AG09319 (cell line): ENCODE measurements at places on chromosomes 1 and 21.

DNA sequence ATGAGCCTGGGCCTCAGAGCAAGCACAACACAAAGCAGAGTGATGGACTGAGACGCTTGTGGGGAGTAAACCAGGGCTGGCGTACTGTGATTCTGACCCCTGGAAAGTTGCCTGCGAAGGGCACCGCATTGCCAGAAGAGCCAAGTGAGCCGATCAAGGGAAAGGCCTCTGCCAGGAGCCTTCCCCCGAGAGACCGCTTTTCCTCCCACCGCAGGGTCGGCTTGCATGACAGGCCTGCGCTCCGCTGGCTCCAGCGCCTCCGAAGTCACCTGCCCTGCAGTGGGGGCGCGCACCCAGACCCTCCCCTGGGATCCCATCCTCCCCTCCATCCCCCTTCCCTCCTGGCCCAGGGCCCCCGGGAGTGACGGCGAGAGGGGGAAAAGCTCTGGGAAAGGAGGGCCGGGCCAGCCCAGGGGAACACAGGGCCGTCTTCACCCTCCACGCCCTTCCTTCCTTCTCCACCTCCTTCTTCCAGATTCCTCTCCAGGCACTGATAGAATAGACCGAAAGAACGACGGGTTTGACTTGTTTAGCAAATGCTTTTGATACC, 165.0 kb downstream of the TRIM33 start:
- no peak for DNase-seq

- no peak for DNase-seq
These were observed 141.6 kb upstream of the NBPF11 start for GRCh38 chr1:148293651-148294050.

DNA sequence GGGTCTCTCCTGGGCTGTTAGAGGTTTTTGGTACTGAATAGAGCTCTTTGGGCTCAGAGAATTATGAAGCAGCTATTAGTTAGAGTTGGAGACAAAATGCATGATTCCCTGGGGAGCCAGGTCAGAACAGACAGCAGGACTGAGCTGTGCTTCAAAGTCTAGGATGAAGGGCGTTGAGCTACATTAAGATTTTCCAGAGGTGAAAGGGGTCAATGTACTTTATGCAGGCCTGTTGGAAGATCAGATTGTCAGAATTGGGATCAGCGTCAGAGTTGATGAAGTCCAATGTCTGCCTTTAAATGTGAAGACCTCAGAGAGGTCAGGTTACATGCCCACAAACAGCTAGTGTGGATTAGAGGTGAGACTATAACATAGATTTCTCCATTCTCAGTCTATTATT, 53.8 kb downstream of the RGS5 start:
- no peak for DNase-seq

DNA sequence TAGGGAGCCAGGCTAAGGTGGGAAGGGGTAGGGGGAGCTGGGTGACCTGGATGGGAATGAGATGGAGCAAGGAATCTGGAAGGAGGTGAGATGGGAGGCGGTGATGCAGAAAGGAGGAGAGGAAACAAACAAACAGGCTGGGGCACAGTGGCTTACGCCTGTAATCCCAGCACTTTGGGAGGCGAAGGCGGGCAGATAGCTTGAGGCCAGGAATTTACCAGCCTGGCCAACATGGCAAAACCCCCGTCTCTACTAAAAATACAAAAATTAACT, 10.8 kb downstream of the CRABP2 start:
- no peak for DNase-seq

GRCh38 chr1:18149027-18149641, 41.5 kb downstream of the IGSF21 start:
- no peak for DNase-seq

DNA sequence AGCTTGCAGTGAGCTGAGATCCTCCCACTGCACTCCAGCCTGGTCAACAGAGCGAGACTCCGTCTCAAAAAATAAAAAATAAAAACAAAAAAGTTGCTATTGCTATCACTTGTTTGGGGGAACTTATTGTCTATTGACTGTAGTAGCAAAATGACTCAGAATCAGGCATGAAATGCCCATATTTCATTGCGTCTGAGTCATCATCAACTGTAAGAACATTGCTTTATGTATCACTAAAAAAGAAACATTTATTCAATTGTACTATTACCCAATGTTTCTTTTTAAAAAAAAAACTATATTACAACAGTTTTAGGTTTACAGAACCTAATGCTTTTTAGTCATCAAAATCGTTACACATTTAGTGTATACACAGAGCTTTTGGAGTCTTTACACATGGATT, 91.0 kb upstream of the FMN2 start:
- DNase-seq: peak; percentile 8

GRCh38 chr1:6969106-6969505, 183.9 kb downstream of the CAMTA1 start:
- DNase-seq: no peak

GRCh38 chr1:106534612-106535011, 521.9 kb upstream of the PRMT6 start:
- no peak for DNase-seq

DNA sequence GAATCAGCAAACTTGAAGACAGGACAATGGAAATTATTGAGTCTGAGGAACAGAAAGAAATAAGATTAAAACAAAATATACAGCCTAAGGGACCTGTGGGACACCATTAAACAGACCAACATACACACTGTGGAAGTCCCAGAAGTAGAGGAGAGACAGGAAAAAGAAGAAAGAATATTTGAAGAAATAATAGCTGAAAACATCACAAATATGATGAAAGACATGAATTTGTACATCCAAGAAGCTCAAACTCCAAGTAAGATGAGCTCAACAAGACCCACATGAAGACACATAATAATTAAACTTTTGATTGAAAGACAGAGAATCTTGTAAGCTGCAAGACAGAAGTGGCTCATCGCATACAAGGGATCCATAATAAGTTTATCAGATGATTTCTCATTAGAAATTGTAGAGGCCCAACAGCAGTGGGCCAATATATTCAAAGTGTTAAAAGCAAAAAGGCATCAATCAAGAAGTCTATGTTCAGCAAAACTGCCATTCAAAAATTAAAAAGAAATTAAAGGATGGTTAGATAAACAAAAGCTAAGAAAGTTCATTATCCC, 311.3 kb upstream of the ADGRL2 start:
- no peak for DNase-seq

- no peak for DNase-seq
These were observed 17.3 kb upstream of the TIPRL start for GRCh38 chr1:168161459-168161858.

DNA sequence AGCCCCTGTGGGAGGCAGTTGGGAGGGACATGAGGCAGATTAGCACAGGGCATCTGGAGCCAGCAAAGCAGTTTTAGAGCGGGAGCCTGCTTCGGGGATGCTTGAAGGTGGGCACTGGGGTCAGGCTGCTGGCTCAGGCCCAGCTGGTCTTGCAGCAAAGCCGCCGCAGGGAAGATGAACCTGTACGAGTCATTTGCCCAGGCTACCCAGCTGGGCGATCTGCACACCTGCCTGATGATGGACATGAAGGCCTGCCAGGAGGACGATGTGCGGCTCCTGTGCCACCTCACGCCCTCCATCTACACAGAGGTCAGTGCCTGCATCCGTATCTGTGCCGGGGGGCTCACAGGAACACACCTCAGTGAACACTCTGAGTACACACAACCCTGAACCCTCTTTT, 7.7 kb upstream of the SLC27A3 start:
- no peak for DNase-seq

DNA sequence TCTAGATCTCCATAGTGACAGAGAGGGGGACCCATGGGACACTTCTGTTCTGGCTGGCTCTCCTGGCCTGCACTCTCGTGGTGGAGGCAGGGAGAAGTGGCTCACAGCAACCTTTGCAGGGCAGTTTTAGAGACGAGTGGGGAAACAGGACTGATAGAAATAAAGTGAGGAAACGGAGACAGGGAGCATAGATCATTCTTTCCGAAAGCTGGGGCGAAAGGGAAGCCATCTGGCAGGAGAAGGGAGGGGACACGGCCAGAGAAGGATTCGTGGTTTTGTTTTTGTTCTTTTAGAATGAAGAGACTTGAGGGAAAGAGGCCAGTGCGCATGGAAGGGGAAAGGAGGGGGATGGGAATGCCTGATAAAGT, 3.5 kb downstream of the TIE1 start:
- DNase-seq: no peak

GRCh38 chr1:228938537-228938901, 203.2 kb downstream of the RHOU start:
- no peak for DNase-seq

DNA sequence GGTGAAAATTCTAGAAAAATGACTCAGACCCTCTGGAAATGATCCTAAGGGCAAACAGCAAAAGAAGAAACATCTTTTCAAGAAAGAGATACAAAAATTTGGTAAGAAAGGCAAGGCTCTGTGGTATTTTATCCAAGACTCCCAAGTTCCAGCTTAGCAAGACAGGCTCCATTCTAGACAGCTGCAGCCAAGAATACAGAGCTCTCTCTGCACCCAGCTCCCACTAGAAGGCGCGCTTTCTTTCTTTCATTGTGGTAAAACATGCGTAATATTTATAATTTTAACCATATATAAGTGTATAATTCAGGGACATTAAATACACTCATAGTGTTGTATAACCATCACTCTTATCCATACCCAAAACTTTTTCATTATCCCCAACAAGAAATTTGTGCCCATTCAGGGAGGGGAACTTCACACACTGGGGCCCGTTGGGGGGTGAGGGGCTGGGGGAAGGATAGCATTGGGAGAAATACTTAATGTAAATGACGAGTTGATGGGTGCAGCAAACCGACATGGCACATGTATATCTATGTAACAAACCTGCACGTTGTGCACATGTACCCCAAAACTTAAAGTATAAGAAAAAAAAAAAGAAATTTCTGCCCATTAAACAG, 2.2 kb upstream of the HFM1 start:
- DNase-seq: no peak

- no peak for DNase-seq
These were observed 105.8 kb downstream of the SIK1 start for GRCh38 chr21:43321111-43321510.

- no peak for DNase-seq
These were observed 321.3 kb downstream of the KIF26B start for GRCh38 chr1:245475961-245476516.

- no peak for DNase-seq
These were observed 510 bp upstream of the UBIAD1 start for GRCh38 chr1:11272544-11272831.

DNA sequence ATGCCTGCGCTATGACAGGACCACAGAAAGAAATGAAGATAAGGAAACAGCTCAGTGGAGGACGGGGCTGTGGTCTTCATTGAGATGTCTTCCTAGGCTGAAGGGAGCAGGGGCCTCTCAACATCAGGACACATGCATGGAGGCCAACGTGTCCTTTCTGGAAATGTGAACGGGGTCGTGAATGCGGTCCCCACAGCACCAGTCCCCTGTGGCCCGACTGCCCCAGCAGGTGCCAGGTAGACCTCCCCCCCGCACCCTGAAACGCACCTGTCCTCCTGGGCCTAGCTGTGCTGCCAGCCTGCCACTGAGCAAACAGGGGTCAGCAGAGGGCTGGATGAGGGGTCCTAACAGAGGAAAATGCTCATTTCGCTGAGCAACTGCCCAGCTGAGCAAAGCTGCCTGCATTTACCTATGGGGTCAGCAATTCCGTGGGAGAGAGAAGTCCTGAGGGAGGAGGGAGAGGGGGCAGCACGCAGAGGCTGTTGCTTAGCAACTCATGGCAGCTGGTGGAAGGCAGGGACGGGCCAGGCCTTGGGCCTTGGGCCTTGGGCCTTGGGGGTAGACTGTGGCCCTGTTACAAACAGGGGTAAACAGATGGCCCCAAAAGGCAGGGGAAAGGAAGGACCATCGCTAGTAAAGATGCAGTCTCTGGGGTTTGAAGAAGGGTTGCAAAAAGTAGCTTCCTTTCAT, 77.4 kb downstream of the NPHP4 start:
- no peak for DNase-seq

DNA sequence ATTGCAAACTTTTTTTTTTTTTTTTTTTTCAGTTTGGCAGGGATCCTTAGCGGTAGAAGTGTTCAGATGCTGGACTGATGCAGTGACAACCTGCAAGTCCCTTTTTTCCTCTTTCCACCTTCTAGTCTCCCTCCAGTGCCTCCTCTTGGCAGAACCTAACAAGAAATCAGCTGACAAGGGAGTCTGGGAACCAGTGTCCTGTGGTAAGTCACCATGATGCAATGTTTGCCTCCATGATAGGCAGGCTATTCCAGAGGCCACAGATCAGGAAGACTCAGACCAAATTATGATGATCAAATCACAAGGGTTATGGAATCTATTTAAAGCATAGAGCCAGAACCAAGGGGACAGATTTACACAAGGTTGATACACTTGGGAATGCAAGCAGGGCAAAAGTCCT, 3.0 kb upstream of the CD34 start:
- DNase-seq: no peak

- no peak for DNase-seq
These were observed 19.1 kb downstream of the ZC3H12A start for GRCh38 chr1:37493336-37494098.

- DNase-seq: no peak
These were observed 14.6 kb downstream of the TENT5C start for GRCh38 chr1:117620440-117620839.

DNA sequence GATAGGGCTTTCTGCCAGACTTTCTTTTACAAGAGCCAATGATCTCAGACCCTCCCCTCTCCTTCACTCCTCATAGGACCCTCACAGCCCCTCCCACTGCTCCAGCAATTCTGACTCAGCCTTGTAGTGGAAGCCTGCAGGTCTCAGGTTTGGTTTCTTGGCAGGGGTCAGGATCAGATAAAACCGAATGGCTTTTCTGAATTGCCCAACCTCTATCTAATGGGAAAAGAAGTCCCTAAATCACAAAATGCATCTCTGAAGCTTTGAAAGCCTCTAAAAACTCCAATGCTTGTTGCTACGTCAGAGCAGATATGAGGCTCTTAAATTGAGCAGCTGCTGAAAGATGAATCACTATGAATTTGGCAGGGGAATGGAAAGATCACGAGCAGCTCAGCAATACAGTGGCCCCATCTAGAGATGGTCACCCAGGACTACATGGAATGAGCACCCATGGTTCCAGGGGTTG, 74.5 kb downstream of the NID1 start:
- DNase-seq: no peak

DNA sequence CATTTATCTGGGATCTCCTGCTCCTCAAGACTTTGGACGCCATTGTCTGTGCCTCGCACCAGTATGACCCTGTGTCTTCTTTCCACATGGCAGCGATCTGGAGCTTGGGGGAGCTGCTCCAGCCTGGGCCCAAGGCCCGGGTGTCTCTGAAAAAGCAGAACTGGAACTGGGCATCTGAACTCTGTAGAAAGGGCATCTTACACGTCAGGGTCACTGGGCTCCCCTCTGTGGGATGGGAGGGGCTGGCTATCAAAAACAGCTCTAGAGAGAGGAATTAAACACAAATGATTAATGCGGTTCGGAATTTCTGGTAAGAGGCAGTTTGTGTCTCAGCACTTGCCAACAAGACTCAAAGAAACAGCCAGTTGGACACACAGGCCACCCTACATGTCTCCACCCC, 16.1 kb downstream of the FCRL1 start:
- no peak for DNase-seq
